ENCODE measurements at places on chromosomes 5 and 9. TPM values are rescaled to one million over a fixed set of nuclear protein-coding genes. Genes with fewer than 3 reads are reported as not detected.

Gene ITK
- total RNA-seq: 3.4 TPM

Gene NKD2
- 1.5 TPM for total RNA-seq

Gene CCDC112
- total RNA-seq: 11.1 TPM

Gene IFNK
- not detected for total RNA-seq

Gene FGF10
- 6.0 TPM for total RNA-seq

Gene CDC20B
- not detected for total RNA-seq

GRCh38 chr5:167731951-167732350 lies 559.5 kb upstream of the WWC1 start:
- no peaks in the 10 kb centered on the region for H3K27me3 ChIP-seq
- no peaks in the 10 kb centered on the region for H3K4me1 ChIP-seq
- H3K4me3 ChIP-seq: no peak overlapping the region

- peaks cover 96% of the 10 kb centered on the region for H3K4me1 ChIP-seq
- no peaks in the 10 kb centered on the region for H3K27me3 ChIP-seq
- DNase-seq: no peak
- peak overlapping the region; percentile 93 for H3K27ac ChIP-seq
These were observed 59.3 kb downstream of the RGS3 start for GRCh38 chr9:113522858-113523257.

- no peaks in the 10 kb centered on the region for H3K27me3 ChIP-seq
- H3K36me3 ChIP-seq: no peaks in the 10 kb centered on the region
- no peak overlapping the region for H3K4me3 ChIP-seq
These were observed 190.8 kb upstream of the HAPLN1 start for GRCh38 chr5:83911367-83911919.

DNA sequence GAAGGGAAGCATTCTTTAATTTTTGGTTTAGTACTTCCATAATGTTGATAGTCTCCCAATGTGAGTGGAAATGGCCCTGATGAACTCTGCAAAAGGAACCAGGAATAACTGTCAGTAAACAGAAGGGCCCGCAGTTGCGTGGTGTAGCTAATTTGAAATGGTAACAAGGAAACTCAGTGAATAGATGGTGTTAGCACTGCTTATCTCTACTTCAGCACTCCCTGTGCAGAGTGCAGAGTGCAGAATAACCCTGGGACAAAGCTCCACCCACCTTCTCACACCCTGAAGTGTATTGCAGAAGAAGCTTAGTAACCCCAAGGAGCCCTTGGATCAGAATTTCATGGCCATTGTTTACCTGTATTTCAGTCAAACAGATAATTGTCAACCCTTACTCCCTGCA lies 158.9 kb downstream of the PCSK5 start:
- H3K27ac ChIP-seq: no peak overlapping the region
- DNase-seq: no peak
- no peaks in the 10 kb centered on the region for H3K36me3 ChIP-seq
- H3K27me3 ChIP-seq: no peaks in the 10 kb centered on the region
- H3K4me3 ChIP-seq: no peak overlapping the region
